Activated T-cell treated with anti-CD3 and anti-CD28 coated beads, Interleukin-2, amount 50 U/mL, for 72 hours (primary cell): ENCODE measurements at places on chromosomes 4 and X. TPM values are rescaled to one million over a fixed set of nuclear protein-coding genes. Genes with fewer than 3 reads are reported as not detected.

Gene F8A3
- 5.1 TPM for total RNA-seq

Gene TIGD4
- 0.39 TPM for total RNA-seq

Gene UCHL1
- total RNA-seq = 2.5 TPM

DNA sequence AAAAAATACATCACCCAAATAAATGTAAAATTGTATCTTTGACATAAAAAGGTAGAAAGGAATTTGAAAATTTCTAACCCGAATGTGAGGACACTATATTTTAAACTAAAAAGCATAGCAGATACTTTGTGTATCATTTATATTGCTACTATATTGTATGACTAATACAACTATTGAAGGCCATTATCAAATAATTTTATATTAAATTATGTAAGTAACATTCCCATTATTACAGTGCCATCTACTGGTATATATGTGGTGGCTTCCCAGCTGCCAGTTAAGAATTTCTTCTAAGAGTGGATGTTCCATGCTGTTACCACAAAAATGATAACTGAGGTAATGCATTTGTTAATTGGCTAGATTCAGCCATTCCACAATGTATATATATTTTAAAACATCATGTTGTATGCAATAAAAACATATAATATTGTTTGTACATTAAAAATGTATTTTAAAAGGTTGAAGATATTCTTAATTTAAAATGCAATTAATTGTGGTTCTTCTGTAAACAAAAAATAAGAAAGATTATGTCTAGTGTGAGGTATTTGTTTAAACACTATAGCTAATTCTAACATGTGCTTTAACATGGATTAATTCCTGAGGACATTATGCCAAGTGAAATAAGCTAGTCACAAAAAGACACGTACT is 65.3 kb downstream of the EGF start:
- H3K27ac ChIP-seq = no peak overlapping the region
- DNase-seq = no peak
- H3K4me3 ChIP-seq = no peak overlapping the region

- H3K36me3 ChIP-seq = no peaks in the 10 kb centered on the region
- H3K27me3 ChIP-seq = peaks cover 37% of the 10 kb centered on the region
- peaks cover 5% of the 10 kb centered on the region for H3K4me1 ChIP-seq
- H3K27ac ChIP-seq = peak overlapping the region; percentile 38
- no peak for DNase-seq
- H3K4me3 ChIP-seq = no peak overlapping the region
Measured at GRCh38 chrX:42384956-42385355, 393.0 kb downstream of the PPP1R2C start.

DNA sequence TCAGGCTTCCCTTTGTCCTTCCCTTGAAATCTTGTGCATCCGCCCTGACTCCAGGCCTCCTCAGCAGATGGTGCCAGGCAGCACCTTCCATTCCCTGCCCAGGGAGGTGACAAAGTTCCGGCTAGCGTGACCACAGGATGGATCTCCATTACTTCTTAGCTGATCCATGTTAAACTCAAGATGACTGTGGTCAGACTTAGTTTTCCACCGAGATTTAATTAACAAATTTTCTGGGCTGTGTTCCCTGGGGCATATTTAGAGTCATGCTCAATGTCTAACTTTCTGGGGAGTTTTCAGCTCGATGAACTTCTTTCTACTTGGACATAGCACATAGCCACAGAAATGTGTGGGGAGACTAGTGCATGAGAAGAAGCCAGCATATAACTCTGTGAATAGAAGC is 215.1 kb upstream of the SFRP2 start:
- H3K36me3 ChIP-seq = no peaks in the 10 kb centered on the region
- H3K4me1 ChIP-seq = no peaks in the 10 kb centered on the region
- no peak for DNase-seq
- no peak overlapping the region for H3K27ac ChIP-seq

DNA sequence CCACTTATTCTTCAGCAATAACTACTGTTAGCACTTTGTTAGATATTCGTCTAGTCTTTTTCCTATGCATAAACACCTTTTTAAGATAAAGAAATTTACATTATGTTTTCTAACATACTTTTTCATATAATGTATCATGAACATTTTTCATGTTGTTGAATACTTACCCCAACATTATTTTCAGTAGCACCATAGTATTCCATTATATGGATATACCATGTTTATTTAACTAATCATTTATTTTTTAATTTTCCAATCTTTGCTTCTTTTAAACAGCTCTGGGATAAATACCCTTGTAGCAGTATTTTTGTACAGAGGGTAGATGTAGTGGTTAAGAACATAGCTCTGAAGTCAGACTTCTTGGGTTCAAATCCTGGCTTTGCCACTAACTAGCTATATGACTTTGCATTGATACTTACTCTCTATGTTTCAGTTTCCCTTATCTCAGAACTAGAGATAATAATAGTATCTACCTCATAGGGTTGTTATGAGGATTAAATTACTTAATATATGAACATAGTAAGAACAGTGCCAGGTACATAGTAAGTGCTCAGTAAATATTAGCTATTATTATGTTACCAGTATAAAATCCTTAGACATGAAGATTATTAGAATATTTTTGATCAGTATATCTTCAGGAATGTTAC is 11.3 kb downstream of the EXOC1 start:
- peaks cover 6% of the 10 kb centered on the region for H3K36me3 ChIP-seq
- H3K27ac ChIP-seq = peak overlapping the region; percentile 86
- H3K27me3 ChIP-seq = no peaks in the 10 kb centered on the region

DNA sequence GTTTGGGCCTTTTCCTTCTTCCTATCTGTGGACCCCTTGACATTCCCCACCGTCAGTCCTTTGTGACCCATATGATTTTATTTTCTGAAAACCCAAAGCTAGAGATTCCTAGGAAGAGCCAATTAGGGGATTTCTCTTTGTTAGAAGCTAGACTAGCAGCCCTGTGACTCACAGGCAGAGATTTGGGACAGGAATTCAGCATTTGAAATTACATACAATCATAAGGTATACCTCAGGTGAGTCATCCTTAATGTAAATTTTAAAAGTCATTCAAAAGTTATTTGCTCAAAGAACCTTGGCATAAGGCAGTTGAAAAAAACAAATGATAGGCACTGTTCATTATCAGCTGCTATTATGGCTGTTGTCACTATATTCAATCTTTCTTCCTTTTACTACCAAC is 40.6 kb downstream of the USP26 start:
- peaks cover 62% of the 10 kb centered on the region for H3K27me3 ChIP-seq
- no peak for DNase-seq
- H3K4me3 ChIP-seq = no peak overlapping the region
- no peaks in the 10 kb centered on the region for H3K4me1 ChIP-seq
- no peaks in the 10 kb centered on the region for H3K36me3 ChIP-seq
